Right renal pelvis (tissue), 4 donors: ENCODE measurements at places on chromosomes 12 and 14. TPM values are rescaled to one million over a fixed set of nuclear protein-coding genes. Genes with fewer than 3 reads are reported as not detected.

- no peak for DNase-seq
These were observed 163.6 kb upstream of the BMP4 start for GRCh38 chr14:54120260-54120659.

DNA sequence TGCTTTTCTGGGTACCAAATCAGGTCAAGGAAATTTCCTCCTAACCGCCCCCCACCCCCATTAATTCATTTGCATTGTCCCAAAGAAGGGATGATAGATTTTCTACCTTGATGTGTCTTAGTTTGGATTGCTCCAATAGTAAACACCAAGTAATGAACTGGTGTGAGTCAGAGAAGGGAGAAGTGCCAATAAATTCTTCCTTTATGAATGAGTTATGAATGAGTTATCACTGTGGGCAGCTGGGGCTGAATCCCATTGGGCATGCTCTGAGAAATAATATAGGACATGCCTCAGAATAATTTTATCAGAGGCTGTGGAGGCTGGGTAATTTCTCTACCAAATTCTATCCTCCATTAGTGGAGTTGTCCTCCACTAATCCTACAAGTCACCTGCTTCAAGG, 277.9 kb upstream of the FLRT2 start:
- no peak for DNase-seq

DNA sequence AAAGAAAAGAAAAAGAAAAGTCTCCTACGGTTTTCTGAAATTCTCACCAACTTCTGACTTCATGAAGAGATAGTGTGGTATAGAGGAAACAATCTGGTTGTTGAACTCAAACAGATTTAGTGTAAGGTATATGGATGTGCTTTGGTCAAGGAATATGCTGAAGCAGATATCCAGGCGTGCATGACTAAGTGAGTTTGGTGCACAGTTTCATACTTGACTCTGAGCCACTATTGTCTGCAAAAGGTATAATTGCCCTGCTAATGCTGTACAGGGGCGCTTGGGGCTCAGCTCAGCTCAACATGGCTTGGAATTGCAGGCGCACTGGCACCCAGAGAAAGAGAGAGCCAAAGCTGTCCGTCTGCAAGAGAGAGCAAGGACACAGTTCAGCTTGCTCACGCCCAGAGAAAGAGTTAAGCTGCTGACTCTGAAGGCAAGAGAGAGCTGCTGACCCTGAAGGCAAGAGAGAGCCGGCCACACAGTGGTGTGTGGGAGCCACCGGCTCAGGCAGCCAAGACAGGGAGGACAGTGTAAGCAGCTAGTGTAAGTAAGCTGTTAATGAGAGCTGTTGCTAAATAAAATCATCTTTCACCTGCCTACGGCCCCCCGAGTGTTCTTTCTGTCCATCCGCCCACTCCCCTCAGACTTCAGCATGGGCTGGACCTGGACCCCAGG, 66.4 kb upstream of the SLC38A4 start:
- no peak for DNase-seq

DNA sequence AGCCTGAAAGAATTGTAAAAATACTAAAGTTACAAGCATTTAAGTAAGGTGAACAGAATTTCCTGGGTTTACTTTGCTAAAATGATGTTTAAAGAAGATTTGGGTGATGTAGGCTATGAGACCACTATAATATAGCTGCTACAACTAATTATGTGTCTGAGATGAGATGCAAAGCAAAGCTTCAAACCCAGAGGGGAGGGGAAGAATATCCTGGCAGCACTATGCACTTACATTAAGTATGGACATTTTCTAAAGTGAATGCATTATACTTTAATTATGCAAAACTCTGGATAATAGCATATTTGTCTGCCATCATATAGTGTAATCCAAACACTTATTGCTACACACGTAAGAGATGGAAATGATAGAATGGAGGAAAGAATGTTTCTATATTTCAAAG, 1003.7 kb downstream of the GALC start:
- DNase-seq = no peak

GRCh38 chr12:32105986-32106516, 596 bp upstream of the BICD1 start:
- DNase-seq = no peak

- DNase-seq = no peak
These were observed 38.3 kb upstream of the PNMA1 start for GRCh38 chr14:73752297-73752992.

- DNase-seq = no peak
These were observed 141.6 kb downstream of the GCH1 start for GRCh38 chr14:54760866-54761575.

GRCh38 chr12:47105914-47106674, 26.3 kb upstream of the AMIGO2 start:
- no peak for DNase-seq

GRCh38 chr12:109291521-109292341, 17.4 kb downstream of the FOXN4 start:
- DNase-seq = peak; percentile 70

GRCh38 chr12:105676694-105677093, 346.2 kb downstream of the C12orf75 start:
- no peak for DNase-seq

AICDA gene
- 0.49 TPM for polyA plus RNA-seq
